ENCODE measurements at places on chromosomes 11 and 22.

DNA sequence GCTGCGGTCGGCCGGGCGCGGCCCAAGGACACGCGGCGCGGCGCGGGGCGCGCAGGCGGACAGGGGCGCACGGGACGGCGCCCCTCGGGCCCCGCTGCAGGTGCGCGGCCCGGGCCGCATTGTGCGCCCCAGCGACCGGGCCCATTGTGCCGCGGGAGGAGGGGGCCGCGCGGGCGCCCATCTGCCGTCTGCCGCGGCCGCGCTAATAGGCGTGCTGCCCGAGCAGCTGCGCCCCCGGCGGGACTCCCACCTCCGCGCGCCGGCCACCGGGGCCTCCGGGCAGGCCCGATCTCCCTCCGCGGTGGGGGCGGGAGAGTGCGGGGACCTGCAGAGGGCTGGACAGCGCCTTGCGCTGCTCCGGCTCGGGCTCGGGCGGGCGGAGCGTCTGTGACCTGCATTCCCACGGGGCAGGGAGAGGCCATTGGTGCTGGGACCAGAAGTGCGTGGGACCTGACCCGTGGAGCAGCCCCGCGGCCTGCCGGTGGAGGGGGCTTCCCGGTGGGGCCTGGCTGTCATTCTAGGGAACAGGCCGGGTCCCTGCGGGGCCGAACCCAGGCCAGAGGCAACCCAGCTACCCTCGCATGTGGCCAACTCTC is 933 bp downstream of the BRSK2 start:
- DNase-seq = no peak

DNA sequence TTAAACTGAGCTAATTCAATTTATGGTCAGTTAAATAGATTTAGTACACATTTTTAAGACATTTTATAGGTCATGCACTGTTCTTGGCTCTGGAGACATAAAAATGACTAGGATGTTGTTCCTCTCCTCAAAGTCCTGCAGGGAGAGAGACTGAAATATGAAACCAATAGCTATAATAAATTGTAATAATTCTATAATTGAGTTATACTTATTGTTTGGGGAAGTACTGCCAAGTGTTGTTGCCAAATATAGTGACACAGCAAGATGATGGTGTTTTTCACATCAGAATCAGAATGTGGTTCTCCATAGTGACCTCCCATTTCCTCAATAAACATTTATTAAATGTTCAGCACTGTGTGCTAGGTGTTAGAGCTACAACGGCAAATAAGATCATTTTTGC is 470.6 kb downstream of the NTM start:
- no peak for DNase-seq

DNA sequence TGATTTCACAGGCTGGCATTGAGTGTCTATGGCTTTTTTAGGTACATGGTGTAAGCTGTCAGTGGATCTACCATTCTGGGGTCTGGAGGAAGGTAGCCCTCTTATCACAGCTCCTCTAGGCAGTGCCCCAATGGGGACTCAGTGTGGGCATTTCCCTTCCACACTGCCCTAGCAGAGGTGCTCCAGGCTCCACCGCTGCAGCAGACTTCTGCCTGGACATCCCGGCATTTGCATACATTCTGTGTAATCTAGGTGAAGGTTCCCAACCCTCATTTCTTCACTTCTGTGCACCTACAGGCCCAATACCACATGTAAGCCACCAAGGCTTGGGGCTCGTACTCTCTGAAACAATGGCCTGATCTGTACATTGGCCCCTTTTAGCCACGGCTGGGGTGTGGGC is 78.3 kb downstream of the RNF169 start:
- DNase-seq = no peak

GRCh38 chr11:16012125-16012751 is 344.1 kb downstream of the SOX6 start:
- no peak for DNase-seq

DNA sequence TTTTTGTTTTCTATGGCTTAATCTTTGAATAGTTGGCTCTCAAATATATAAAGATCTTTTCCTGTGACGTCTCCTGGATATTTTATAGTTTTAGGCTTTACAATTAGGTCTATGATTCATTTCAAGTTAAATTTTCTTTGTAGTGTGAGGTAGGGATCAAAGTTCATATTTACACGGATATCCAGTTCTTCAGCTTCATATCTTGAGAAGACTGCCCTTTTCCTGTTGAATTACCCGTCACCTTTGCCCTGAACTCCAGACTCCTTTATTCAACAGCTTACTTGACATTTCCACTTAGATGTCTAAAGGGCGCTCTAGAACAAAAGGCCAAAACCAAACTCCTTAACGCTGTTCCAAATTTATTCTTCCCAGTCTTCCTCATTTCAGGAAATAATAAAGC is 51.7 kb downstream of the TTC17 start:
- DNase-seq = no peak
